ENCODE measurements at places on chromosomes 6 and 20.

GRCh38 chr20:31674895-31675827 is 37.4 kb downstream of the COX4I2 start:
- DNase-seq, result no peak

DNA sequence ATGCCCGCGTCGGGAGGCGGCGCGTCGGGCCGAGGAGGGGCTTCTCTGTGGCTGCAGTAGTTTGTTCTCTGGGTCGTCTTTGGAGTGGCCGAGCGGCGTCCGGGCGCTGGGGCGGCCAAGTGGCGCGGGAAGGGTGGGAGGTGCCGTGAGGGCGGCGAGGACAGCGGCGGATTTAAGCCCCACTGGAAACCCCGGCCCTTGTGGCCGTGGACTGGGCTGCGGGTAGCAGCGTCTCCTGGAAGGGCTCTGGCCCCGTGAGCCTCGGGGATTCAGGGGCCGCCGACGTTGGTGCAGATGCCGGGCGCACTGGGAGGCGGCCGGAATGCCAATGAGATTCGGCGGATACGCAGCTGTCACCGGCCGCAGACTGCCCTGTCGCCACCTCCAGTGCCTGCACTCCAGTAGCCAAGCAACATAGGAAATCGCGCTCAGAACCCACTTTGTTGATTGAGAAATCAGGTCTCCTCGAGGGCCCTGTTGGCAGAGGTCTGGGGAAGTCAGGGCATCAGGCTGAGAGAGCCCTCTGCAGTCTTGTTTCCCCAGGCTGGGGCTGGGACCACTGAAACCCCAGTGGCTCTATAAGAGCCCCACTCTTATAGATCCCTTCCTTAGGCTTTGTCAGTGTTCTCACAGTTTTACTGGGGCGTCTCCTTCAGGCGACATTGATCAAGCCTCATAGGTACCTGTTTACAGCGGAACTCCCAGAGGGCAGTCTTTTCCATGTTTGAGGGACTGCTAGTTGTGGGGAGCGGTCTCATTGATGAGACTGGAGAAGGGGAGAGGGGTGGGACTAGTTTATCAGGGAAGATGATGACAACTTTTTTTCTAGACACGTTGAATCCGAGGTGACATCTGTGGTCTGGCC is 642 bp downstream of the GZF1 start:
- no peak for DNase-seq

- DNase-seq, result no peak
These were observed 8.1 kb downstream of the TREML4 start for GRCh38 chr6:41236276-41236675.

GRCh38 chr20:50344232-50345071 is 153.8 kb downstream of the CEBPB start:
- no peak for DNase-seq

GRCh38 chr6:142714951-142715785 is 229.8 kb downstream of the HIVEP2 start:
- DNase-seq, result no peak

GRCh38 chr6:11409371-11409770 is 128.2 kb upstream of the TMEM170B start:
- no peak for DNase-seq

- no peak for DNase-seq
These were observed 107.1 kb downstream of the TMEM170B start for GRCh38 chr6:11644601-11645000.

DNA sequence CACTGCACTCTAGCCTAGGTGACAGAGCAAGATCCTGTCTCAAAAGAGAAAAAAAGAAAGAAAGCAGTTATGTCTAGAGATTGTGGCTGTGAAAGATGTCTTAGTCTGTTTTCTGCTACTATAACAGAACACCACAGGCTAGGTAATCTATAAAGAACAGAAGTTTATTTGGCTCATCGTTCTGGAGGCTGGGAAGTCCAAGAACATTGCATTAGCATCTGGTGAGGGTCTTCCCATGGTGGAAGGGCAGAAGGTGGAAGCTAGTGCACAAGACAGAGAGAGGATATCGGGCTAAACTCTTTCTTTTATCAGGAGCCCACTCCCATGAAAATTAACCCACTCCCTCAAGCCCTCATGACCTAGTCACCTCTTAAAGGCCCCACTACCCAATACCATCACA is 16.2 kb upstream of the RALY start:
- no peak for DNase-seq

GRCh38 chr6:166721576-166721975 is 94.5 kb upstream of the RPS6KA2 start:
- DNase-seq, result no peak

DNA sequence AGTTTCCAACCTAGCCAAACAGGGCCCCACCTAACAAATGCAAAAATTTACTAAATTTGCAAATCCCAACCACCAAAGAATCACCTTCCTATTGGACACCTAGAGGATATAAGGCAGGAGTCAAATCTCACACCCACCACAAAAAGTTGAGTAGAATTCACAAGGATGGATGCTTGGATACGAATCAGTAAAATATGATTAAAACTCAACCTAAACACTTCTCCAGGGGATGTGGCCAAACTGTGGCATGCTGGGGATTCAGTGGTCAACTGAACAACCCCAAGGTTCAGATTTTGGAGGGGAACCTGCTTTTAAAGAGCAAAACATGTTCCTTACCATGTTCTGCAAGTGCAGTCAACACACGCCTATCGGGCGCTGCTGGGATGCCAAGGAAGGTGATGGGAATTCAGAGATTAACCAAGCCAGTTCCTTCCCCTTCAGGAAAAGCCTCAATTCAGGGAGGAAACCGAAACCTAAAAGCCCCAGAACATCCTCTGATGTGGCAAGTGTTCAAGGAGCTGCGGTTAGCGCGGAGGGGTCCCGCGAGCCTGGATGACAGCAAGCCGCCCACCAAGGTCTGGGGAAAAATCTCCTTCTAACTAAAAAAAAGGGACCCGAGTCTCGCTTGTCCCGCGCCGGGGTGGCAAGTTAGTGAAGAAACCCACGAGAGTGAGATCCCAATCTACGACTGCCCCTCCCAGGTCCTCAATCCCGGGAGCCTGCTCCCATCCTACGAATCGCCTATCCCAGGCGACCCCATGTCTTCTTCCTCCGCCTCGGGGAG is 902 bp downstream of the SAMHD1 start:
- no peak for DNase-seq

All from ecto neural progenitor cell (in vitro differentiated cells).